Adrenal gland (tissue), 19 donors: ENCODE measurements at places on chromosomes 2 and 18. TPM values are rescaled to one million over a fixed set of nuclear protein-coding genes. Genes with fewer than 3 reads are reported as not detected.

GRCh38 chr2:147384659-147385058 is 460.2 kb upstream of the ACVR2A start:
- H3K4me3 ChIP-seq: no peak overlapping the region
- H3K4me1 ChIP-seq: no peaks in the 10 kb centered on the region
- H3K27ac ChIP-seq: no peak overlapping the region
- no peaks in the 10 kb centered on the region for H3K27me3 ChIP-seq
- DNase-seq: no peak
- H3K36me3 ChIP-seq: no peaks in the 10 kb centered on the region

GRCh38 chr2:101815154-101815553 is 117.6 kb downstream of the MAP4K4 start:
- no peak overlapping the region for H3K4me3 ChIP-seq
- no peaks in the 10 kb centered on the region for H3K27me3 ChIP-seq
- DNase-seq: no peak
- H3K27ac ChIP-seq: no peak overlapping the region
- peaks cover 12% of the 10 kb centered on the region for H3K4me1 ChIP-seq

DNA sequence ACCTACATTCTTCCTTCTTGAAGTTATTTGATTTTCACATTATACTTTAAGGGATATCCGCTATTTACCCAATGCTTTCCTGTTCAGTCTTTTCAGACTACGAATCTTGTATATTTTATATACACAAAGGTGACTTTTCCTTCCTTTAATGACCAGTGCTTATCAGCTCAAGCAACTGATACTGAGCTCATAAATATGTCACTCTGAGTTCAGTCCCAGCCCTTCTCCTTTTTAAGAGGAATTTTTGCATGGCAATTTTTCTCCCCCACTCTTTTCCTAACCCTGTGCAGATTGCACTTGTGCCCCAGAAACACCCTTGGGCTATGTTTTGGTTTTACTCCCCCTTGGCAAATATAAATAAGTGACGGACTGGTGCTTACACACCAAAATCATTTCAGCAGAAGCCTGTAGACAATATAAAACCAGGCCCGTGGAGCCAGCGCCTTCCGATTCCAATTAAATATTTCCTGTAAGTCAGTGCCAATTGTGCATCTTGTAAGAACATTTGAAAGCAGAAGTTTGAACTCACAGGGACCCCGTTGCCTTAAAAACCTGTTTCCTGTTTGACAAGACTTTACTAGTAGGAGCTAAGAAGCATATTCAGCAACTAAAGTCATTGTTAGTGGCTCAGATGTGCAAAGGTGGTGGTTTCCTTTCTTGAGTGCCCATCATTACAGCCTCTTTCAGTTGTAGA is 66.3 kb upstream of the GATA6 start:
- H3K4me3 ChIP-seq: no peak overlapping the region
- H3K27me3 ChIP-seq: no peaks in the 10 kb centered on the region
- peaks cover under 1% of the 10 kb centered on the region for H3K4me1 ChIP-seq
- H3K27ac ChIP-seq: no peak overlapping the region

DNA sequence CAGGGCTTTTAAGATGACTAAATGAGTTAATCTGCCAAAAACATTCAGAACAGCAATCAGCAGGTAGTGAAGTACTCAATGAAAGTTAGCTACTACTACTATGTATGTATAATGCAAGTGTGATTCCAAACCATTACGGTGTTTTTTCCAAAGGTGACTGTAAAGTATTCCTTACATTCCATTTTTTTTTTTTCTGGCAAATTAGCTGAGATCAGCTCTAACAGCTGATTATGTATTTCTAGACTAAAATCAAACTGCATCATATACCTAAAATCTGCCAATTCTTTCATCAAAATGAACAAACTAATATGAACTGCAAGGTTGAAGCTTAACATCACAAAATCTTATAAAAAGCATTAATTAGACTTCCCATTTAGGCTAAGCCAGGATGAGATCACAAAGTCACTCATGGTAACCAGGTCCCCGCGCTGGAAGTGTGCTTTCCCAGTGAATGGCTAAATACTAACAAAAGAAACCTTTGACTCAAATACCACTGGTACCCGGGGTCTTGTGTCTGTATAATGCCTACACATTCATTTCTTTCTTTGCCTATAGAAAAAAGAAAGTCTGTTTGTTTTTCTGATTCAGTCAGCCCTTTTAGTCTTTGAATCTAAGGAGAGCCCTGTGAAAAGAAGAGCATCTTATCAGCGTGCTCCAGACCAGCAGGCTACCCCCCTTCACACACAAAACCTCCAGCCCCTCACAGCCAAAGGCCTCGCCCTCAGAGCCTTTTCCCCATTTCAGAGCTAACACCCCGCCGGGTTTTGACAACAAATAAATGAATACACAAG is 88.3 kb downstream of the RBMS1 start:
- DNase-seq: no peak
- no peaks in the 10 kb centered on the region for H3K27me3 ChIP-seq
- no peaks in the 10 kb centered on the region for H3K36me3 ChIP-seq

- H3K36me3 ChIP-seq: no peaks in the 10 kb centered on the region
- DNase-seq: peak; percentile 61
- peak overlapping the region; percentile 2 for H3K4me3 ChIP-seq
- no peaks in the 10 kb centered on the region for H3K27me3 ChIP-seq
Measured at GRCh38 chr18:6413579-6414117, 1.1 kb downstream of the L3MBTL4 start.

DNA sequence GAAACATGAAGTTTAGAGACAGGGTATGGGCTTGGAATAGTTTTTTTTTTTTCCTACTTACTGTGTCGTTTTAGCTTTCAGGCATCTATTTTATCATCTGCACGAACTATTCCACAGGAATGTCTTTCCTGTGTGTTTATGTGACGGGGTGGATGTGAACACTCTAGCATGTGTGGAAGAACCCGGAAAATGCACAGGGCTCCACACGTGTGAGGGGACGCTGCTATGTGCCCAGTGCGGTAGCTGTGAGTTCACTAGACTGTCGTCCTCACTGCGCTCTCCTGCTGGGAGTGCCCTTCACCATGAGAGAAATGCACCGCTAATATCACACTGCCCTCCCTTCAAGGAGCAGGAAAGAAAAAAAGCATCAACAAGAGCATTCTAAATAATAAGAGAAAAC is 250.8 kb upstream of the PXDN start:
- no peak for DNase-seq
- no peak overlapping the region for H3K4me3 ChIP-seq
- H3K27me3 ChIP-seq: no peaks in the 10 kb centered on the region
- H3K4me1 ChIP-seq: no peaks in the 10 kb centered on the region

- H3K4me1 ChIP-seq: no peaks in the 10 kb centered on the region
- H3K4me3 ChIP-seq: no peak overlapping the region
- peaks cover 4% of the 10 kb centered on the region for H3K27me3 ChIP-seq
- H3K27ac ChIP-seq: no peak overlapping the region
Measured at GRCh38 chr2:102588213-102588939, 31.0 kb upstream of the SLC9A2 start.

DNA sequence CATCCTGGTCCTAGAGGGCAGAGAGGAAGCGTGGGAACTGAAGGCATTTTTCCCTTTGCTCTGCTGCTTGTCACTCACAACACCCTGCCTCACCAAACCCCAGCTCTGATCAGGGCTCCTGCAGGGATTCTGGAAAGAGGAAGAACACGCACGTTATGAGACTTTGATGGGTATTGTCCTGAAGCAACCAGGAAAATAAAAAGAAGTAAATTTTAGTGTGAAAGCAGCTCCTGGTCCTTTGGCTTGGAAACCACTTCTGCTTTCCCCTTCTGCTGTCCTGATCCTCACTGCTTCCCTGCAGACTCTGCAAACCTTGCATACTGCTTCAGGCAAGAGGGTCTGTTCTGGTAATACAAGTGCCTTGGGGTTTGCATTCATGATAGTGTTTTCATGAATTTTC is 164.1 kb downstream of the SLC8A1 start:
- no peak overlapping the region for H3K27ac ChIP-seq
- H3K4me3 ChIP-seq: no peak overlapping the region
- H3K36me3 ChIP-seq: no peaks in the 10 kb centered on the region
- no peak for DNase-seq
- H3K27me3 ChIP-seq: no peaks in the 10 kb centered on the region

DNA sequence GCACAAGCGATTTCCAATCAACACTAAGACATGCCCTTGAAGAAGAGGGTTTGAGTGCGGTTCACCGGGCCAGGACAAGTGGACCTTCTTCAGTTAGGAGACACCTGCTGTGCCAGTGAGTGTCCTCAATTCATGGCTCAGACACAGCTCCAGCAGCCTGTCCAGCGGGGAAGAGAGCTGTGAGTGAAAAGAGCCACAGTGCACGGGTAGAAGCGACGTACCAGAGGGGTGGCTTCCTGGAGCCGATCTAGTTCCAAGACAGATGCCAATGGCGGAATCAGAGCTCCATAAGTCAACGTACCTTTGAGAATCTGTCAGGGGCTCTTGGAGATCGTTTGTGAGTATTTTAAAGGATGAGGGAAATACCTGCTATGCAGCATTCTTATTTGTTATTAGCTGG is 119.9 kb upstream of the SALL3 start:
- H3K27me3 ChIP-seq: no peaks in the 10 kb centered on the region
- H3K36me3 ChIP-seq: no peaks in the 10 kb centered on the region
- H3K4me3 ChIP-seq: no peak overlapping the region
- no peaks in the 10 kb centered on the region for H3K4me1 ChIP-seq
- H3K27ac ChIP-seq: no peak overlapping the region

DNA sequence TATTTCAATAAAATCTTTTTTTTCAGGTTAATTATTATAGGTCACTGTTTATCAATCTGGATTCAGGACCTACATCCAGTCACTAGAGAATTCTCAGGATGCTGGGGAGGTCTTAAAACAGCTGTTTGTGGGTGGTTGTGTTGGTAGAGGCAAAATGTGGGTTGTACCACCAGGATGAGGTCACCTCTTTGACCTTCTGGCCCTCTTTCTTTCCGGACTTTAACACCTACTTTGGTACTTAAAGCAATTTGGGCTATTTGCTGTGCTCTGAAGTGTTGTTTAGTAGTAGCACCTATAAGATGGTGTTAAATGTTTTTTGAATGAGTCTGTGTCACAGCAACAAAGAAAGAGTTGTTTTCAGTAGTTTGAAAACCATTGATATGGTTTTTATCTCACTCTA is 14.6 kb downstream of the EML4 start:
- no peaks in the 10 kb centered on the region for H3K36me3 ChIP-seq
- H3K4me3 ChIP-seq: no peak overlapping the region
- H3K27me3 ChIP-seq: no peaks in the 10 kb centered on the region
- H3K4me1 ChIP-seq: peaks cover 22% of the 10 kb centered on the region

DNA sequence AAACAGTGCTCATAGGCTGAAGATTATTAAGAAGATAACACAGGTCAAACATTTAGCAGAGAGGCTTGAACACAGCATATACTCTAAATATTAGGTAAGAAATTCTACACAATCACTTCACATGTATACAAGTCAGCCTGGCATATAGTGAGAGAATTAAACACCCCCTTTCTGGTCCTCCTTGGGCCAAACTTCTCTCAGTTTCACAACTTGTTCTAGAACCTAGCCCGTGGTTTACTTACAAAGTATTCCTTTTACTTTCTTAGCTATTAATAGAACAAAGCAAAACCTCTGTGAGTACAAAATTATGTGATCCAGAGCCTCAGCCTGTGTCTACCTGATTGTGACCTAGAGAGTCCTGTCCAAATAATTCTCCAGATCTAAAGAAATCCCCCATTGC is 562.8 kb downstream of the TNS1 start:
- no peaks in the 10 kb centered on the region for H3K36me3 ChIP-seq
- H3K4me1 ChIP-seq: no peaks in the 10 kb centered on the region
- no peaks in the 10 kb centered on the region for H3K27me3 ChIP-seq
- no peak overlapping the region for H3K4me3 ChIP-seq
- peak overlapping the region; percentile 8 for H3K27ac ChIP-seq

DNA sequence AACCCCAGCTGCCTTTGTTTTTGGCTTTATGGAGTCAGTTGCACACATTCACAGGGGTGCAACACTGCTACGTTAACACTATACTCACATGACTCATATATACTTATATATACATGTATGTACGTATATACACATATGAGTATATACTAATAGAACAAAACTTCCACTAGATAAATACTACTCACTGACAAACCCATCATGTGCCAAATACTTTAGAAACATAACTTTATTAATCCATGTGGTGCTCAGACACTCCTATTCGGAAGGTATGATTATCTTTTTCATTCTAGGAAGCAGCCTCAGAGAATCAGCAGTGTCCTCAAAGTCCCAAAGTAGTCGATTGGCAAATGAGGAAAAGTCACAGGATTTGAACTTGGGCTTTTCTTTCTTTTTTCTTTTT is 7.9 kb downstream of the PMAIP1 start:
- no peak for DNase-seq
- no peaks in the 10 kb centered on the region for H3K4me1 ChIP-seq
- H3K27ac ChIP-seq: no peak overlapping the region
- peaks cover 24% of the 10 kb centered on the region for H3K27me3 ChIP-seq
- no peaks in the 10 kb centered on the region for H3K36me3 ChIP-seq

- no peak overlapping the region for H3K27ac ChIP-seq
- no peak overlapping the region for H3K4me3 ChIP-seq
- no peak for DNase-seq
- H3K4me1 ChIP-seq: no peaks in the 10 kb centered on the region
Measured at GRCh38 chr2:74682501-74682900, 28.5 kb downstream of the SEMA4F start.

DNA sequence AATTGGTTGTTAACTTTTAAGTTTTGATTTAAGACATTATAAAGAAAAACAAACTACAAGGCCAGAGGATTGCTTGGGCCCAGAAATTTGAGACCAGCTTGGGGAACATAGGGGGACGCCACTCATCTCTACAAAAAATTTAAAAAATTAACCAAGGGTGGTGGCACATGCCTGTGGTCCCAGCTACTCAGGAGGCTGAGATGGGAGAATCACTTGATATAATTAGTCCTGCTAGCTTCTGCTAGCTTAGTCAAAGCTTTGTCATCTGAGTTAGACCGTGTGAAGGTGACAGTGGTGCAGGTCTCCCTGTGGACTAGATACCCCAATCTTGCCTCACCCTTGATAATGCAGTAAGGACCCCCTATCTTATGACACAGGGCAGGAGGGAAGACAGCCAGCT is 6.0 kb upstream of the ZNF396 start:
- no peaks in the 10 kb centered on the region for H3K27me3 ChIP-seq
- no peaks in the 10 kb centered on the region for H3K36me3 ChIP-seq
- peaks cover 3% of the 10 kb centered on the region for H3K4me1 ChIP-seq
- H3K4me3 ChIP-seq: no peak overlapping the region
- no peak for DNase-seq

TNS1 gene
- total RNA-seq: 302 TPM

AFTPH gene
- 42.3 TPM for total RNA-seq

ANKRD30B gene
- total RNA-seq: not detected

PDE1A gene
- total RNA-seq: 6.0 TPM

CFC1 gene
- total RNA-seq: not detected

GPBAR1 gene
- 0.22 TPM for total RNA-seq
